ENCODE measurements at places on chromosomes 6 and 20.

DNA sequence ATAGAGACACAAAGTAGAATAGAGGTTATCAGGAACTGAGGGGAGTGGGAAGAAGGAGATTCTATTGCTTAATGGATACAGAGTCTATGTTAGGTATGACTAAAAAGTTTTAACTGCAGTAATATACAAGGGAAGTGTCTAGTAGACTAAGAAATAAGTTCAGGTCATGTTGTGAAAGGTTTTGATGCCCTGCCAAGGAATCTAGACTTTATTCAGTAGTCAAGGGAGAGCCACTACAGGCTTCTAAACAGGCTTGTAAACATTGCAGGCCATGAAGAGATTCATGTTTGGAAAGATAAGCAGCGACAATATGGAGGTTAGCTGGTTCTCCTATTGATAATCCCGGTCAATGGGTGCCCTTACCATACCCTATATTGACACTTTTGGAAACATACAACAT, 352.8 kb upstream of the SOX4 start:
- DNase-seq, result no peak

DNA sequence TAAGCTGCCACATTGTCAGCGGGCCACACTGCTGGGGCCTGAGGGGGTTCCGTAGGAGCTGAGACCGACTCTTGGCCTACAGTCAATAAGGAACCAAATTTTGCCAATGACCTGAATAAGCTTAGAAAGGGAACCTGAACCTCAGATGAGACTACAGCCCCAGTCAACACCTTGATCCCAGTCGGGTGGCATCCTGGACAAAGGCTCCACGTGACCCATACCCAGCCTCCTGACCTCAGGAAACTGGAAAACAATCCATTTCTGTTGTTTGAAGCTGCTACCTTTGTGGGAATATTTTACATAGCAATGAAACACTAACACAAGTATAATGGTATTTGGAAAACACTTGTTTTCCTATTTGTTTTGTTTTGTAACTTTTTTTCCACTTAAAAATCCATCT, 179.9 kb upstream of the RALGAPA2 start:
- DNase-seq, result no peak

- DNase-seq, result peak; percentile 71
Measured at GRCh38 chr20:62120990-62121775, 1.1 kb upstream of the LSM14B start.

GRCh38 chr20:41956338-41957074, 338.3 kb upstream of the CHD6 start:
- DNase-seq, result peak; percentile 23

GRCh38 chr20:11791835-11792567, 125.7 kb upstream of the BTBD3 start:
- no peak for DNase-seq

GRCh38 chr6:37232430-37233017, 25.0 kb upstream of the TBC1D22B start:
- no peak for DNase-seq

- no peak for DNase-seq
Measured at GRCh38 chr6:24441599-24441904, 38.8 kb downstream of the MRS2 start.

DNA sequence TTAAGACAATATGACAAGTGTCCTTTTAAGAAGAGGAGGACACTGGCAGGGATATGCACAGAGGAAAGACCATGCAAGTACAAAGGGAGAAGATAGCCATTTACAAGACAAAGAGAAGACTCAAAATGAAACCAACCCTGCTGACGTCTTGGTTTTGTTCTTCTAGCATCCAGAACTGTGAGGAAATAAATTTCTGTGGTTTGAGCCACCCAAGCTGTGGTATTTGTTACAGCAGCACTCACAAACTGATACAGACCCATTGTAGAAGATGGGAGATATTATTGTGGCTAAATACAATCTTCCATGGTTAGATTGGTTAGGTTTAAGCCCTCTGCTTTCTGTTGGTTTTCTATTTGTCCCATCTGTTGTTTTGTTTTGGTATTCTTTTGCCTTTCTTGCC, 88.6 kb upstream of the SLC35F1 start:
- DNase-seq, result no peak

GRCh38 chr20:26135325-26136110, 438.9 kb upstream of the ZNF337 start:
- no peak for DNase-seq

GRCh38 chr6:131321589-131321988, 186.3 kb downstream of the AKAP7 start:
- DNase-seq, result no peak

DNA sequence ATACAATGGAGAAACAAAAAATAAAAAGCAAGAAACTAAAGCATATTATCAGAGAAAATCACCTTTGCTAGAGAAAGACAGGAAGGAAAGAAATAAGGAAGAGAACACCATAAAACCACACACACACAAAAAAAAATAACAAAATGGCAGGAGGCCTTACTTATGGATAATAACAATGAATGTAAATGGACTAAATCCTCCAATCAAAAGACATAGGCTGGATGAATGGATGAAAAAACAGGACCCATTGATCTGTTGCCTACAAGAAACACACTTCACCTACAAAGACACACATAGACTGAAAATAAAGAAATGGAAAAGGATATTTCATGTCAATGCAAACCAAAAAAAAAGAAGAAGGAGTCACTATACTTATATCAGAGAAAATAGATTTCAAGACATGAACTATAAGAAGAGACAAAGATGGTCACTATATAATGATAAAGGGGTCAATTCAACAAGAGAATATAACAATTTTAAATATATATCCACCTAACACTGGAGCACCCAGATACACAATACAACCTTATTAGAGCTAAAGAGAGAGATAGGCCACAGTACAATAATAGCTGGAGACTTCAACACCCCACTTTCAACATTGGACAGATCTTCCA, 693.6 kb downstream of the HACE1 start:
- DNase-seq, result no peak

DNA sequence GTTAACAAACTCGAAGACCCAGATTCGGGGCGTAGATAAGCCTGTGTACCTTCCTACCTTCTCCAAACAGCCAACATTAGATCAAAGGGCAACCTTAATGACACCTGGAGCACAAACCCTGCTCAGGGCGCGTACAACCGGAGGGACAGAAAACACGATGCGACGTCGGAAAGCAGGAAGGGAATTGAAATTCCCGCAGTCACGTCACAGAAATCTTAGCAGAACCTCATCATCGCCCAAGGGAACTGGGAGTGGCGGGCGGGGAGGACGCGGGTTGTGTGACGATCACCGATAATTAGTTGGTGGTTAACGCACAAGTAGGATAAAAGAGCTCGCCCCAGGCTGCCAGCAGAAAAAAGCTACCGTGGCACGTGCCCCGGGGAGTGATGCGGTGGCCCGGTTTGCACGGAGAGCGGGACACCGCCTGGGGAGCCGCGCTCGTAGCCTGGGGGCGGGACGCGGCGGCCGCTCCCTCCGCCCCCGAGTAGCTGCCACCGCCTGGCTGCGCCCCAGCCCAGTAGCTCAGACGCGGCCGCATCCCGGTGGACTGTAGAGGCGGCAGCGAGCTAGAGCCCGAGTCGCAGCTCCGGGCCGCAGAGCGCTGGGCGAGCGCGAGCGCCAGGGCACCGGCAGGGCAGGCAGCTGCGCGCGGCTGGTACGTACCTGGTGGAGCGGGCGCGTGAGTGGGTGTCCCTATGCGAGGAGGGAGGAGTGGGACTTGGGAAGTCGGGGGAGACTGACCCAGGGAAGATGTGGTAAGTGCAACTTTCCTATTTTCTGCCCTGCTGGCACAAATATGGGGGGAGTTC, at the start of gene PKIB:
Gene PKIB, plus strand, starts transcription at position 525 of the 809 bp plus-strand sequence. CDS start 107,390 bp downstream, outside the sequence.
- no peak for DNase-seq

DNA sequence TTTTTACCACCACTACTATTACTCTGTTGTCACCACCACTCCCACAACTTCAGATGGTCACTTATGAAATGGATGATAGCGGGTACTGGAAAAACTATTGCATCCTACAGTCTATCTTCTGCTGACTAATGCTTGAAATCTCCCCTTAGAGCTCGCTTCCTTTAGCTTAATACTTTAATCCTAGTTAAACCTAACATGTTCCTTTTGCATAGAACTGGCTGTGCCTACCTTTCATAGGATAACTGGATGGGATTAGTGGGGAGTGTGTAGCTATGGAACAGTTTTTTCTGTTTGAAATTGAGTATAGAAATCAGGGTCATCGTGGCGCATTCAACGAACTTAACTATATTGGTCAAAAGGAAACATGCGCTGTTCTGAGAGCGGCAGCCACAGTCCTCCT, 294.7 kb downstream of the FARS2 start:
- DNase-seq, result no peak

- DNase-seq, result no peak
Measured at GRCh38 chr6:112342511-112342910, 4.6 kb upstream of the RFPL4B start.

DNA sequence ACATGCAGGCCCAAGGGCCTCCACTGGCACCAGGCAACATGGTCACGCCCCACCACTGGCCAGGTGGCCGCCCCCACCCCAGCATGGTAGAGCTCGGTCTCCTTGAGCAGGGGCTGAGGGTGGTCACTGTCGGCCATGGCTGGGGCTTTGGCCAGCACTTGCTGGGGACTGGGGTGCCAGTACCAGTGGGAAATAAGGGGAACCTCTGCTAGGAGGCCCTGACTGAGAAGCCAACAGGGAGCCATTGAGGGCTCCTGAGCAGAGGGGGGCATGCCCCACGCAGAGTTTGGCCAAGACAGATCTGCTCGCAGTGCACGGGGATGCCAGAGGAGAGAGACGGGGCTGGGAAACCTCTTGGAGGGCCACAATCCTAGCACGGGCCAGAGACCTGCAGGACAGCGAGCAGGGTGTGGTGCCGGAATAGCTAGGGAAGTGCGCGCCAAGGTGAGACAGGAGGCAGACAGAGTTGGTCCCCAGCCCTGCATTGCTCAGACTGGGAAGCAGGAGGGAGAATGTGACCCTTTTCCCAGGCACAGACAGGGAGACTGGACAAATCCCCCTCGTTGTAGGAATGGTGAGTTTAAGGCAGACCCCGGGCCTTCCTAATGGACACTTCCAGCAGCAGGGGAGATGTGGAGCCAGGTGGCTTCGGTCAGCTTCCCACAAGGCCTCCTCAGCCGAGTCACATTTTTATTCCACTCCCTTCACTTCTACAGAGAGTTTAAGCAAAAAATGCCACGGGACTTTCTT, 179.0 kb upstream of the CST7 start:
- no peak for DNase-seq

- DNase-seq, result no peak
Measured at GRCh38 chr6:90044833-90045381, 150.6 kb downstream of the GJA10 start.

DNA sequence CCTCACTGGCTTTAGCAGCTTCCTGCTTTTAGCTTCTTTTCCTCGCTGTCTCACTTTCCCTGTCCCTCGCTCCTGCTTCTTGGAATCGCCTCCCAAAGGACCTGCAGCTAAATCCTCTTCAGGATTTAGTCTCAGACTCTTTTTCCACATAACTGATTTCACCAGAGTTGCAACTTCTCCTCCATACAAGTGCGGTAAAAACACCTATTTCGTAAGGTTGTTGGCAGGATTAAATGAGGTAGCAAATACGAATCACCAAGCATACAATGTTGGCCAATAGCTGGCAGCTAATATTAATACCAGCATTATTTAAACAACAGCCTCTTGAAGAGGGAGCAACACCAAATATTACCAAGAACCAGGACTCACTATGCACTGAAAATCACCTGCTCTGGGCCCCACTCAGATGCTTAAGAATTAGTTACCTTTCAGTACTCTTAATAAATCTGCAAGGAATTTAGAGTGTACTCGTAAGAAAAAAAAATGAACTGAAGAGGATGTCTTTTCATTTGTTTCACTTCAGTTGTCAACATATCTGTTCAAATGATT, 123.0 kb downstream of the DTNBP1 start:
- no peak for DNase-seq

DNA sequence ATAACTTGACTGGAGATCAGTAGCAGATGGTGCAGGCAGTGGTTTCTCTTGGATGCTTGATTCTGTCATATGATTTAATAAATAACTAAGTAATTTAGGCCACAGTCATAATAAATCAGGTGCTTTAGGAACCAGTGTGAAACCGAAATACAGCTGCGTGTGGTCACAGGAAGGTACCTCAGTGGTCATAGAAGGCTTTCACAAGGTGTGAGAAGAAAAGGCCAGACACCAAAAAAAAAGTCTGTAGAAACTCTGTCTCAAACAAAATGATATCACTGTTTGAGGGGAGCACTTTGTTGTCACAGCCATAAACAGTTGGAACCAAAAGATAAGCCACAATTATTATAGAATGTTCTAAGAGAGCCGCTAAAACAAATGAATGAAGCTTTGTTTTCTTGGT, 56.5 kb downstream of the ARMC2 start:
- DNase-seq, result peak; percentile 90
